ENCODE measurements at places on chromosomes 2 and 18.

- no peak for DNase-seq
Observed at GRCh38 chr2:233202531-233202944, 48.9 kb upstream of the ATG16L1 start.

GRCh38 chr2:25032901-25033300, 9.0 kb upstream of the EFR3B start:
- DNase-seq = no peak

DNA sequence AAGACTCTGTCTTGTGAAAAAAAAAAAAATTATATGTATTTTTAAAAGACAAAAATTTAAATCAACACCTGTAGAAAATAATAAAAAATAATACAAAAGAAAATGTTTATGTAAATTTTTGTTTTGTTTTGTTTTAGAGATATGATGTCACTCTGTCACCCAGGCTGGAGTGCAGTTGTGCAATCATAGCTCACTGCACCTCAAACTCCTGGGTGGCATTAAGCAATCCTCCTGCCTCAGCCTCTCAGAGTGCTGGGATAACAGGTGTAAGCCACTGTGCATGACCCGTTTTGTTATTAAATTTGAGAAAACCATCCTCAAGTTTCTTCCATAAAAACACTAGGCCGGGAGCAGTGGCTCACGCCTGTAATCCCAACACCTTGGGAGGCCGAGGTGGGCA, 56.2 kb upstream of the B3GNT7 start:
- DNase-seq = no peak

GRCh38 chr2:151827564-151828142, 568 bp downstream of the ARL5A start:
- DNase-seq = no peak

DNA sequence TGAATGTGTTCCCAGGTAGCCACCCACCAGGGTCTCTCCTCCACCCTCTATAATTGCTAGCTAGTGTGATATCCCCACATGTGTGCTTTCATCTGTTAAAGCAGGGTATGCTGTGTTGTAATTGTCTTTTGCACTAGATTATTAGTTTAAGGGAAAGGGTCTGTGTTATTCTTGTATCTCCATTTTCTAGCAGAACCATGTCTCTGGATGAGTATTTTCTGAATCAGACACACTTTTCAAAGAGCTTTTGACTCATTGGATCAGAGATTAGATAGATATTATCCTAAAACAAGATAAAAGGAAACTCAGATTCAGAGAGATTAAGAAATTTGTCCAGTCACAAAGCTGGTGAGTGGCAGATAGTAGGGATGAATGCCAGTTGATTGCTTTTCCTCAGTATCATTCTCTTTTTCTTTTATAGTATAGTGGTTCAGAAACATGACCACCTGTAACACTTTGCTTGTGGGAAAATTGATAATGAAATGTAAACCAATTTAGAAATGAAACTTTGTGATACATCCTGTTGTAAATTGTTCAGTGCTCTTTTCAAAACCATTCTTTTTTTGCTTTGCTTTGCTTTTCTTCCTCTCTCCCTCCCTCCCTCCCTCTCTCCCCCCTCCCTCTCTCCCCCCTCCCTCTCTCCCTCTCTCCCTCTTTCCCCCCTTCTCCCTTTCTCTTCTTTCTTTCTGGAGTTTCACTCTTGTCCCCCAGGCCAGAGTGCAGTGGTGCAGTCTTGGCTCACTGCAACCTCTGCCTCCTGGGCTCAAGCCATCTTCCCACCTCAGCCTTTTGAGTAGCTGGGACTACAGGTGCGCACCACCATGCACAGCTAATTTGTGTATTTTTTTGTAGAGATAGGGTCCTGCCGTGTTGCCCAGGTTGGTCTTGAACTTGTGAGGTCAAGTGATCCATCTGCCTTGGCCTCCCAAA, 7.4 kb downstream of the MIB1 start:
- no peak for DNase-seq

- DNase-seq = no peak
Observed at GRCh38 chr2:201950606-201951005, 83.0 kb upstream of the FZD7 start.

DNA sequence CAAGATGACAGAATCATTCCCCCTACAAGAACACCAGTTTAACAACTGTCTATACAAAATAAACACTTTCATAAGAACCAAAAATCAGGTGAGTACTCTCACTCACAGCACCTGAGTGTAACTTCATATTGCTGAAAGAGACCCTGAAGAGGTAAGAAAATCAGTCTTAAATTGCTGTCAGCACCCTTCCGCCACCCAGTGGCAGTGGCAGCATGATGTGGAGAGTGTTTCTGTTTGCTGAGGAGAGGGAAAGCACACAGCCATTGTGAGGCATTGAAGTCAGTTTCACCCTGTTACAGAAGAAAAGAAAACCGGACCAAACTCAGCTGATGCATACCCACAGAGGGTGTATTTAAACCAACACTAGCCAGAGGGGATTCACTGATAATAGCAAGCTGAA, 1240.8 kb upstream of the CRIM1 start:
- no peak for DNase-seq

DNA sequence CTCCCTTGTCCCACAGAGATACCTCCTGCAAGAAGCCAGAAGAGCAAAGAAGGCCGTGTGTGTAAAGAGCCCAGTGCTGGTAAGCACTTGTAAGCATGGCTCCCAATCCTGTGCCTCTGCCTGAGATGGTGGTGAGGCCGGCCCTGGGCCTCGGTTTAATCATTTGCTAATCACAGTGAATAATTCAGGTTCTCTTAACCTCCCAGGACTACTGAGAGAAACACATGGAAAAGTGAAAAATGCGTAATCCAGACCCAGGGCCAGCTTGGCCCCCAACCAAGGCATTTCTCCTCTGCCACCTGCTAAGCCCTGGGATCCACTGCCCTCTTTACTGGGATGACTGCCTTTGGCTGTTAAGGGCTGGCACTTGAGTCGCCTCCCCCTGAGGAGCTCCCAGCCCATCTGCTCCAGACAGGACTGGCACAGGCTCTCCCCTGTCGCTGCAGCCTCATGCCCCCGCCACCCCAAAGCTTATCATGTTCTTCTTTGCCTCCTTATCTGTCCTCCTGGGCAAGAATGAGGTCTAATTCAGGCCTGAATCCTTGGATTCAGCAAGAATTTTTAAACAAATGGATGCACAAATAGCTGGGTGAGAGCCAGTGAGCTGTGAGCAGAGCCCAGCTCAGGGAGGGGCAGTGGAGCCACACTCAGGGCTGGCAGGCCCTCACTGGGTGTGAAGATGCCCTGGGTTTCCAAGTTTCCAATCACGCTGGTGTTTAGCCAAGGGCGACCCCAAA, 193.9 kb upstream of the HS6ST1 start:
- no peak for DNase-seq

DNA sequence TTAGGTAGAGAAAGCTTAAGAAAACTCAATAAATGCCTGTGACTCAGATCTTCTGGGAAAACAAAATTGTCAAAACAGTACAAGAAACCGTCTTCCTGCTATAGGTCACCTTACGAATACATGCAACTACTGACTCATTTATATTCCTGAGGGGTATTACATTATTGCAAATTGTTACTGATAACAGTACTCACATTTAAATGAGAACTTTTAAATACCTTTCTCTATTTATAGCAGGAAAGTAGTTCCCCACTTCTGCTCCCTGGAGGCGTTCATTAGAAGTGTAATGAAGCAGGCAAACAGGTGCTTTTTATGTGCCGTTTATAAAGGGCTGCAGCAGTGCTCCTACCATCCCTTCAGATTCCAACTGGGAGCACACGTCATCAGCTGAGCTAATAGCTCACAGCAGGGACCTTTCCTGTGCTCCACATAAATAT, 65.1 kb upstream of the RPRM start:
- no peak for DNase-seq

DNA sequence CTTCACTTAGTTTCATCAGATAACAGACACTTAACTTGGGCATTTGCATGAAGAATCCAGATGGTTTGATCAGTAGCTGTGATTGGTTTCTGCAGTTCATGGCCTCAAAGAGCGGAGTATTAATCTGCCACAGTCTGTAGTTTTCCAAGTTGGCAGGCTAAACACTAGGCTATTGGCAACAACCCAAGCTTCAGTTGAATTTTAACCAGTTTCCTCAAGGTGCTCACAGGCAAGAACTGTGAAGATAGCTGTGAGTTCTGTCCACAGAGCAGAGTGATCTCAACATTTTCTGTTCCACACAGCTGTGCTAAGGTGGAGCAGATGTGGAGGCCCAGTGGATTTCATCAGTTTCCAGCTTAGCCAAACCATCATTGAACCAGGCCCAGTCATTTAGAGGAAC, 469.5 kb upstream of the LINC00305 start:
- no peak for DNase-seq

- no peak for DNase-seq
Observed at GRCh38 chr2:218005028-218005427, 2.2 kb upstream of the TNS1 start.

- DNase-seq = no peak
Observed at GRCh38 chr18:46422552-46423055, 234.4 kb downstream of the LOXHD1 start.

DNA sequence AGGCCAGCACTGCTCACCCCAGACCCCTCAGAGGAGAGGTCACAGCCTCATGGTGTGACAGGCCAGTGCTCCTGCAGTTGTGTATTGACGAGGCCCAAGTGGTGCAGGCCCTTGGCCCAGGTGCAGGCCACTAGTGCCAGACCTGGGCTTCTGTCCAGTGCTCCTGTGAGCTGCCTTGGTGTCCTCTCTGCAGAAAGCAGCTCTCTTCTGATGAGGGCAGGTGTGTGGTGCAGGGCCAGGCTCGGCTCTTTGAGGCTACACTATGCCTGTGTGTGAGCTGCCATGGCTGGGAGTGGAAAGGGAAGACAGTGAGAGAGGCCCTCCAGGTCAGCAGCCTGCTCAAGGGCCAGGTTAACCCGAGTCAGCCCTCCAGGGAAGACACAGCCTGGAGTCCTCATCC, 17.1 kb downstream of the EHD3 start:
- DNase-seq = no peak

Measured in T-cell (primary cell).